ENCODE measurements at places on chromosomes 1 and 21.

DNA sequence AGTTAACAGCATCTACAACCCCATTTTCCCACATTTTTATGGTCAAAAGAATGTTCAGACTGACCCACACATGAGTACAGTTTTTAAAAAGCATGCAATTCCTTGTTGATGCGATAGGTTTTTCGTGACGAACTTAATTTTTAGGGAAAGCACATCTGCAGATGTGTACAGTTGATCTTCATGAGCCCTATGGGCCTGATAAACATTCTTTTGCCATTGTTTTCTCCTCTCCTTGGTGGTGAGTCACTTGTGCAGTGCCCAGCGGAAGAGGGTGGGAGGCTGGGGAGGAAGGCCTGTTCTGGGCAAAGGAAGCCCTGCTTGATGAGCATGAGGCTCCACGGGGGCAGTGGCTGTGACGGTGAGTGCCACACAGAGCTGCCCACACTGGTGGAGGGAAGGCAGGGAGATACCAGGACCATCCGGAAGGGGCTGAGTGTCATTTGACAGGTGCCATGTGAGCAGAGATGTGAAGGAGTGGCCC is 5.3 kb downstream of the ARF1 start:
- DNase-seq, result no peak

GRCh38 chr1:96987186-96987703 is 265.7 kb downstream of the PTBP2 start:
- no peak for DNase-seq

GRCh38 chr1:22452481-22452957 is 868 bp downstream of the ZBTB40 start:
- DNase-seq, result no peak

- no peak for DNase-seq
Measured at GRCh38 chr1:18682375-18682774, 51.7 kb downstream of the PAX7 start.

DNA sequence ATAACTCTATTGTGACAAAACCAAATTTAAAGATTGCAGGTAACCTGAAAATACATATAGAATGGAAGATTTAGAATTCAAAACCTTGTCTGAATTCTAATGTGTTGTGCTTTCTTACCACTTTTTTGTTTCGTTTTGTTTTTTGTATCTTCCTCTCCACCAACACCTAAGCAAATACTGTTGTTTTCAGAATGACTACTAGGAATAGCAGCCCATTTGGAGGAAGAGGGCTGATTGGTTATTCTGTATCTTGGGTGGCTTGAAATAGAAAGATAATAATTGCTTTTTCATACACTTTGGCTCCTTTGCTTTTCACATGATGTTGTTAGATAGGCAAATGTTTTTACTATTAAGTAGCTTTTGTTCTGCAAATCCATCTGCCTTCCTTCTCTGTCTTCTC is 61.0 kb upstream of the LRRC7 start:
- DNase-seq, result no peak

DNA sequence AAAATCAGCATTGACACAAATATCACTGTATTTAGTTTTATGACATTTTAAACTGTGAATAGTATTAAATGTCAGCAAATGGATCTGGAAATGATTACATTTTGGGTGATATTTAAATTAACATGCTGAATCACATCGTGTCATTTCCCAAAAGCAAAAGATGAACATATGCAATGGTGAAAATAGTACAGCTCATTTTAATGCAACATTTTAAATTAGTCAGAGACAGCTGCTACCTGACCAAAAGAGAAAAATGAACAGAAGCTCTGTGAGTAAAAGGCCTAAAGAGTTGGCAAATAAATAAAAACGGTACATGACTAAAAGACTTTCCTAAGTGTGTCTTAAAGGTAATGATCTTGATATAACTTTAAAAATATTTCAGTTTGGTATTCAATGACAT is 86.0 kb upstream of the GNG4 start:
- DNase-seq, result no peak

GRCh38 chr1:220222939-220223338 is 49.3 kb downstream of the RAB3GAP2 start:
- DNase-seq, result no peak

- no peak for DNase-seq
Measured at GRCh38 chr1:1371364-1371745, 3.7 kb downstream of the AURKAIP1 start.

- DNase-seq, result no peak
Measured at GRCh38 chr1:44919400-44919799, 67.0 kb downstream of the EIF2B3 start.

GRCh38 chr1:86054396-86054795 is 102.2 kb downstream of the COL24A1 start:
- no peak for DNase-seq

GRCh38 chr1:177429234-177429633 is 258.5 kb downstream of the BRINP2 start:
- DNase-seq, result no peak

DNA sequence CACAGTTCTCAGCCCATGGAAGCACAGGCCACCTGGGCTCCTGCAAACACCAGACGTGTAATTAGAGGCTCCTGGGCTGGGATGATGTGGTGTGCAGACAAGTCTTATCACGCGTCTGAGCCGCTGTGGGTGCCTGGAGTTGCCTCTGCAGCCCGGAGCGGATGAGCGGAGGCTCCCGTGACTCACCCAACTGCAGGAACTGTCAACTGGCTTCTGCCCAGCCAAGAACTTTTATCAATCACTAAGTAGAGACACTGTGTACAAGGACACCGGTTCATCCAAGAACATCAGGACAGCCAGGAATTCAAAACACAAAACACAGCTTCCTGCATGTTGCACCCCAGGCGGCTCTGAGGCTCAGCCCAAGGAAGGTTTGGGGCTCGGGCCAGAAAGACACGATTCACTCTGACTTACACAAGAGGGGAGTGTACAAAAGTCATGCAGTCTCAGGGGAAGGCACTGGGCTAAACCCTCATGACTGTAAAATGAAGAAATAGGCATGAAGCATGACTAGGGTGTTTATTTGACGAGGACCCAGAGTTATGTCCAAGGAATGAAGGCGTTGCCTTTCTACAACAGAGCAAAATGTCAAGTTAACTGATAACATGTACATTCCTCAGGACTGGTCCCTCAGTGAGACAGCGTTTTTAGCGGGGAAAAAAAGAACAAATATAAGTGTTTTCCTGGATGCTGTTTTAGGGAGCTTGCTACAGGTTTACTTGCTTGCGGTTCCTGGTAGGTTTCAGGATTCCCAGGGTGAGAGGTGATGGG is 21.1 kb downstream of the ERRFI1 start:
- no peak for DNase-seq

DNA sequence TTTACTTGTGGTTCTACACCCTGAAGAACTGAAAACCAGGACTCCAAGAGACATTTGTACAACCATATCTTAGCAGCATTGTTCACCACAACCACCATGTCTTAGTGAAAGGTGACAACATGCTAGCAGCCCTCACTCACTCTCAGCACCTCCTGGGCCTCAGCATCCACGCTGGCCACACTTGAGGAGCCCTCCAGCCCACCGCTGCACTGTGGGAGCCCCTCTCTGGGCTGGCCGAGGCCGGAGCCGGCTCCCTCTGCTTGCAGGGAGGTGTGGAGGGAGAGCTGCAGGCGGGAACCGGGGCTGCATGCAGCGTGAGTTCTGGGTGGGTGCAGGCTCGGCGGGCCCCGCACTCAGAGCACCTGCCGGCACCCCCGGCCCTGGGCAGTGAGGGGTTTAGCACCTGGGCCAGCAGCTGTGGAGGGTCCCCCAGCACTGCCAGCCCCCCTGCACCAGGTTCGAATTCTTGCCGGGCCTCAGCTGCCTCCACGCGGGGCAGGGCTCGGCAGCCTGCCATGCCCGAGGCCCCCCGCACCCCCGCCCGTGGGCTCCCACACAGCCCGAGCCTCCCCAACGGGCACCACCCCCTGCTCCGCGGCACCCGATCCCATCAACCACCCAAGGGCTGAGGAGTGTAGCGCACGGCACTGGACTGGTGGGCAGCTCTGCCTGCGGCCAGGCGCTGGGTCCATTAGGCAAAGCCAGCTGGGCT is 9.2 kb downstream of the C1orf159 start:
- DNase-seq, result no peak

Measured in GM18507 (cell line).